ENCODE measurements at places on chromosomes 12 and 14.

GRCh38 chr12:94242901-94243300 is 94.5 kb downstream of the PLXNC1 start:
- H3K27me3 ChIP-seq = no peaks in the 10 kb centered on the region
- H3K27ac ChIP-seq = no peak overlapping the region
- H3K4me3 ChIP-seq = peak overlapping the region; percentile 4

GRCh38 chr12:27859648-27860047 is 79.6 kb upstream of the MANSC4 start:
- H3K4me1 ChIP-seq = no peaks in the 10 kb centered on the region
- H3K27me3 ChIP-seq = peaks cover 28% of the 10 kb centered on the region
- H3K36me3 ChIP-seq = no peaks in the 10 kb centered on the region
- H3K4me3 ChIP-seq = no peak overlapping the region

DNA sequence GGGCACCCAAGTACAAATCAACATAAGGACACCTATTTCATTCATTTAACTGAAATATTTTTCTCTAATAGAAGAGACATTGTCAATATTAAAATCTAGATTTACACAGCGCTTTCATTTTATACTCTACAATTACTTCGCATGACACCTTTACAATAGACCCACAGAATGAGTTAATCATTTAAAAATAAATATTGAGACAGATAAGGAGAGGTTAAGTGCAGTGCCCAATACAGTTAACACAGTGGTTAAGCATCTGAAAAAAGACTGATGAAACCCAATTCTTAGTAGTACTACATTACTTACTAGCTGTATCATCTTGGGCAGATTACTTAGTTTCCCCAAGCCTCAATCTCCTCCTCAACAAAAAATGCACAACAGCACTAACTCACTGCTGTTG is 116.2 kb downstream of the DENND5B start:
- DNase-seq = no peak
- peaks cover 30% of the 10 kb centered on the region for H3K4me1 ChIP-seq
- no peaks in the 10 kb centered on the region for H3K36me3 ChIP-seq
- no peak overlapping the region for H3K4me3 ChIP-seq
- H3K27ac ChIP-seq = peak overlapping the region; percentile 9
- H3K27me3 ChIP-seq = no peaks in the 10 kb centered on the region

DNA sequence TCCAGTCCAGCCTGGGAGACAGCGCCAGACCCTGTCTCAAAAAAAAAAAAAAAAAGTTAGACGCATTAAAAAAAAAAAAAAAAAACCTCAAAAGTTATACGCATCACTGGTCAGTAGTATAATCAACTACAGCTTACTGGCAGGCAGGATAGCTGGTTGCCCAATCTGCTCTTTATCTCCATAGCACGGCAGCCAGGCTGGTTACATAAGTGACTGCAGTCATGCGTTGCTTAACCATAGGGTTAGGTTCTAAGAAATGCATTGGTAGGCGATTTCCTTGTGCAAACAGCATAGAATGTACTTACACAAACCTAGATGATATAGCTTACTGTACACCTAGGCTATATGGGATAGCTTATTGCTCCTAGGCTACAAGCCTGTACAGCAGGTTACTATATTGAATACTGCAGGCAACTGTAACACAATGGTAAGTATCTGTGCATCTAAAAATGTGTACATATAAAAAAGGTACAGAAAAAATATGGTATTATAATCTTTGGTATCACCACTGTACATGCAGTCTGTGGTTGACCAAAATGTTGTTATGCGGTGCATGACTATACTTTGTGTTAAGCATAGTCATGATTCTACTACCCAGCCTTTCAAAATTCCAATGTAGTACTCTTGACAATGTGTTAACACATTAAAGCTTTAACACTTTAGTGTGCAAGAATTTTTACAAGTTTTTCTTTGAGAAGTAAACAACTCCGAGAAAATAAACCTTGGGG is 8.1 kb downstream of the L2HGDH start:
- no peaks in the 10 kb centered on the region for H3K4me1 ChIP-seq
- H3K4me3 ChIP-seq = no peak overlapping the region
- H3K27me3 ChIP-seq = no peaks in the 10 kb centered on the region
- H3K27ac ChIP-seq = no peak overlapping the region
- H3K36me3 ChIP-seq = no peaks in the 10 kb centered on the region
- no peak for DNase-seq

- peaks cover 60% of the 10 kb centered on the region for H3K4me1 ChIP-seq
- H3K27ac ChIP-seq = no peak overlapping the region
- DNase-seq = no peak
- H3K4me3 ChIP-seq = no peak overlapping the region
These were observed 1.9 kb downstream of the NT5DC3 start for GRCh38 chr12:103839103-103839502.

DNA sequence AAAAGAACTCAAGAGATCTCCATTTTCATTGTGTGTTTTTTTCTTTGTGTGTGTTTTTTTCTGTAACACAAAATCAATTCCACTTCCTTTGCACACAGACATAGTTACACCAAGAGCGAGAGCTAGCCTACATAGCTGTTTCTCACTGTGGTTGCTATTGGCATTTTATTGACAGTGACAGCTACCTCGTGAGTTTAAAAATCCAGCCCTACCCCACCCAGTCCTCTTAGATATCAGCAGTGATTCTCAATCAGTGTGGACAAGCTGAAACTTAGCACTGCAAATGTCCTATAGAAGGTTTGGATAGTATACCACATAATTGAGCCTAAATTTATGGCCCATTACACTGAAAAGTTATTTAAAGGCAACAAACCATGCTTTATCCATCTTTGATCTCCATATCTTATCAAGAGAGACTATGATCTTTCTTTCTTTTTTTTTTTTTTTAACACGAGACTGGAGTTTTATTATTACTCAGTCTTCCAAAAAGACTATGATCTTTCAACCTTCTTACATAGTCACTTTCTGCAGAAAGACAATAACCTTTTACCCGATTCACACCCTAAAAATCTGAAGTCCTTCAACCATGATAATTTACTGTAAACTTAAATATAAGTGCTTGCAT is 46.8 kb downstream of the ATP2B1 start:
- no peaks in the 10 kb centered on the region for H3K36me3 ChIP-seq
- no peak for DNase-seq
- H3K4me3 ChIP-seq = no peak overlapping the region

DNA sequence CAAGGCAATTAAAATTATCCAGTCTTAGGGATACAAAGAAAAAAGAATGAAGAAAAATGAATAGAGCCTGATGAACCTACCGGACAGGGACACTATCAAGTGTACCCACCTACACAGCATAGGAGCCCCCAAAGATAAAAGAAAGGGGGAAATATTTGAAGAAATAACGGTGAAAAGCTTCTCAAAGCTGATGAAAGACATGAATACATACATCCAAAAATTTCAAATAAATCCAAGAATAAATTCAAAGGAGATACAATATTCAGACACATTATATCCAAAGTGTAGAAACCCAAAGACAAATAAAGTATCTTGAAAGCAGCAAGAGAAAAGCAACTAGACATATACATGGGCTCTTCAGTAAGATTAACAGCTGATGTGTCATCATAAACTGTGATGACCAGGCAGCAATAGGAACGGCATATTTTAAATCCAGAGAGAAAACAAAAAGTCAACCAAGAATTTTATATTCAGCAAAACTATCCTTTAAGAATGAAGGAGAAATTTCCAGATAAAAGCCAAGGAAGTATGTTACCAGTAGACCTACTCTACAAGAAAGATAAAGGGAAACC is 56.0 kb downstream of the CDK17 start:
- DNase-seq = no peak
- H3K36me3 ChIP-seq = peaks cover 24% of the 10 kb centered on the region
- no peak overlapping the region for H3K4me3 ChIP-seq
- no peak overlapping the region for H3K27ac ChIP-seq
- H3K27me3 ChIP-seq = no peaks in the 10 kb centered on the region

DNA sequence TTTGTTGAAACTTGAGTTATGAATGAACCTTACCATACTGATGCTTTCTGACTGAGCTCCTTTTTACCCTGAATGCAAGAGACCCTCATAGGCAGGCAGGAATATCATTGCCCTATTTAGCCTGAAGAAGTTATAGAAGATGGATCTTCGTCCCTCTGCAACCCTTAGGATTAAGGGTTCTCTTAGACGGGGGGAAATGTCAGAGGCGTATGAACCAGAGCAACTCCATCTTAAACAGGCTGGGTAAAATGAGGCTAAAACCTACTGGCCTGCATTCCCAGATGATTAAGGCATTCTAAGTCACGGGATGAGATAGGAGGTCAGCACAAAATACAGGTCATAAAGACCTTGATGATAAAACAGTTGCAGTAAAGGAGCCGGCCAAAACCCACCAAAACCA is 7.5 kb downstream of the ATF1 start:
- H3K27me3 ChIP-seq = no peaks in the 10 kb centered on the region
- H3K4me1 ChIP-seq = peaks cover 17% of the 10 kb centered on the region
- DNase-seq = no peak
- H3K27ac ChIP-seq = no peak overlapping the region
- peaks cover 19% of the 10 kb centered on the region for H3K36me3 ChIP-seq

DNA sequence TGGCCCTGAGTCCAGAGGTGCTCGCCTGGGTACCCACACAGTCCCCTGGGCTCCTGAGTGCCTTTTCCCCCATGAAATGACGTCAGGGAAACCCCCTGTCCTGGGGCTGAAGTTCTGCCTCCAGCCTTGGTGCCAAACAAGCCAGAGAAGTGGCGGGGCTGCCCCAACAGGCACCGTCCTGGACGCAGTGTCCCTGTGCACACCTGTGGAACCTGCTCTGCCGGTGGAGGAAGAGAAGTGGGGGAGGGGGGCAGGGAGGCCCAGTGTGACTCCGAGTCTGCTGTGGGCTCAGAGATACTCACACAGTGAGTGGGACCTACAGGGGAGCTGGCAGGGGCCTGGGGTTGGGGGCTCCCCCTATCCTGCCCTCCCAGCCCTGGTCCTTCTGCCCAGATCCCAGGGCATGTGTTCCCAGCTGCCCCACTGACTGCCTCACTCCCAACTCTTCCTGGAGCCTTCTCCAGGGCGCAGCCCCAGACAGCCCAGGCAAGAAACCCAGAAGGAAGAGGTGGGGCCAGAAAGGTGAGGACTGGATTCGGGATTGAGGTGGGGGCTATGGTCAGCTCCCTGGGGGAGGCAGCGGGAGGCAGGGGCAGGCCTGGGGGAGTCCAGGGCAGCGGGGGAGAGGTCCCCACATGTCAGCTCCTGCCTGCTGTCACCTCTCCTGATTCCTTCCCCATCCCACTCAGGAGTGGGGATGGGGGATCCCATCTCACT is 24.7 kb downstream of the CCDC85C start:
- H3K27ac ChIP-seq = peak overlapping the region; percentile 23
- H3K4me1 ChIP-seq = no peaks in the 10 kb centered on the region
- no peaks in the 10 kb centered on the region for H3K27me3 ChIP-seq
- DNase-seq = no peak
- no peaks in the 10 kb centered on the region for H3K36me3 ChIP-seq

DNA sequence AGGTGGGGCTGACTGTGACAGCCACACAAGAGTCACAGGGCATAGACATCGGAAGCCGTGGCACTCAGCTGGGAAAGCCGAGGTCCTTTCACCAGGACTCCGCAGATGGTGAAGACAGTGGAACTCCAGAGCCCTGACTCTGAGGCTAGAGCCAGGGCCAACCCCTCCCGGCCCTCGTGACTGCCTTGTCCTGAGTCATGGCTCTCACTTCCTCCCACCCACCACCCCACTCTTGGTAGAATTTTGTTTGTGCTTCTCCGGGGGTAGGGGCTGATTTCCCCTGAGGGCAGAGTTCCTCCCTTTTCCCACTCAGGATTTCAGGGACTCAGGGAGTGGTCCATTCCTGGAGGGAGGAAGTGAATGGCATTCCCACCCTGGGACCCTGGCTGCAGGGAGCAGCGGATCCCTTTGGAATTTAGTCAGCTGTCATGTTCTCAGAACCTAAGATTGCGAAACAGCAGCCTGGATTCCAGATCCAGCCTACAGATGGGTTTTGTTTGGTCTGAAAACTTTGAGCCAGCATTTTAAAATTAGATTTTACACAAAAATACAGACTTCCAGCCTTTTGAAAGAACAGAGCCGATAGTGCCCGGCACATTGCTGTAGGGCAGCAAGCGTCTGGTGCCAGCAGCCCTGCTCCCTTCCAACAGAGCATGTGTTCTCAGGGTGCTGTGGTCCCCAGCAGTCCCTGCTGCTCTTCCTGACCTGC is 50.7 kb downstream of the TPCN1 start:
- H3K27ac ChIP-seq = no peak overlapping the region
- peaks cover 15% of the 10 kb centered on the region for H3K36me3 ChIP-seq
- no peaks in the 10 kb centered on the region for H3K27me3 ChIP-seq
- H3K4me1 ChIP-seq = no peaks in the 10 kb centered on the region

GRCh38 chr14:89616852-89617341 is 199.9 kb upstream of the FOXN3 start:
- H3K27ac ChIP-seq = peak overlapping the region; percentile 90
- H3K27me3 ChIP-seq = no peaks in the 10 kb centered on the region
- peak overlapping the region; percentile 87 for H3K4me3 ChIP-seq
- peak; percentile 50 for DNase-seq
- H3K36me3 ChIP-seq = no peaks in the 10 kb centered on the region
- H3K4me1 ChIP-seq = peaks cover 81% of the 10 kb centered on the region

- no peak for DNase-seq
- no peak overlapping the region for H3K4me3 ChIP-seq
- H3K4me1 ChIP-seq = peaks cover 4% of the 10 kb centered on the region
- H3K27me3 ChIP-seq = no peaks in the 10 kb centered on the region
- no peak overlapping the region for H3K27ac ChIP-seq
- no peaks in the 10 kb centered on the region for H3K36me3 ChIP-seq
These were observed 75.0 kb upstream of the HIF1A start for GRCh38 chr14:61620130-61620946.

DNA sequence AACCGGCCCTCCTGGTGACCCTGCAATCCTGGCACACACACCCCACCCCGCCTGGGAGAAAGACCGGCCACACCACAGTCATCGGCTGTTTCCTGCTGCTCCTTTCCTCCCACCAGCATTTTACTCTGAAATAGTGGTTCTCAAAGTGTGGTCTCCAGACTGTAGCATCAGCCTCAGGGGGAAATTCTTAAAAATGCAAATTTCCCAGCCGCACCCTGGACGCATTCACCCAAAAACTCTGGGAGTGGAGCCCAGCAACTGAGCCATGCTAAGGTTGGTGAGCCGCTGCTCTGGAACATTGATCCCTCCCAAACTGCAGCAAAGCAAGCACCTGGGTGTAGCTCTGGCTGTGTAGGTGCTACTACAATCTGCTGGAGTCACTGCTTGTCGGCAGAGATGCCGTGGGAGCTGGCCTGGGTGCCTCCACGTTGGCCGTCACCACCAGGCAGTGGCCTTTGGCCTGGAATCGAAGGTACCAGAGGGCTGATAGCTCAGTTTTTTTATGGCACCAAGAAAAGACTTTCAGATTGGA is 38.4 kb upstream of the BCL2L14 start:
- H3K27me3 ChIP-seq = no peaks in the 10 kb centered on the region
- no peaks in the 10 kb centered on the region for H3K36me3 ChIP-seq
- peaks cover 8% of the 10 kb centered on the region for H3K4me1 ChIP-seq
- no peak for DNase-seq
- no peak overlapping the region for H3K27ac ChIP-seq

Measured in naive B cell (primary cell).